Trophoblast cell (in vitro differentiated cells and primary cell): ENCODE measurements at places on chromosomes 7 and 10.

GRCh38 chr7:3955751-3956696 lies 655.0 kb downstream of the SDK1 start:
- no peaks in the 10 kb centered on the region for H3K27me3 ChIP-seq
- peaks cover 4% of the 10 kb centered on the region for H3K4me1 ChIP-seq
- DNase-seq, result no peak
- no peak overlapping the region for H3K4me3 ChIP-seq

GRCh38 chr10:86141896-86142295 lies 224.7 kb downstream of the GRID1 start:
- H3K27ac ChIP-seq, result no peak overlapping the region
- H3K36me3 ChIP-seq, result no peaks in the 10 kb centered on the region
- H3K4me1 ChIP-seq, result no peaks in the 10 kb centered on the region
- no peak overlapping the region for H3K4me3 ChIP-seq
- no peak for DNase-seq

DNA sequence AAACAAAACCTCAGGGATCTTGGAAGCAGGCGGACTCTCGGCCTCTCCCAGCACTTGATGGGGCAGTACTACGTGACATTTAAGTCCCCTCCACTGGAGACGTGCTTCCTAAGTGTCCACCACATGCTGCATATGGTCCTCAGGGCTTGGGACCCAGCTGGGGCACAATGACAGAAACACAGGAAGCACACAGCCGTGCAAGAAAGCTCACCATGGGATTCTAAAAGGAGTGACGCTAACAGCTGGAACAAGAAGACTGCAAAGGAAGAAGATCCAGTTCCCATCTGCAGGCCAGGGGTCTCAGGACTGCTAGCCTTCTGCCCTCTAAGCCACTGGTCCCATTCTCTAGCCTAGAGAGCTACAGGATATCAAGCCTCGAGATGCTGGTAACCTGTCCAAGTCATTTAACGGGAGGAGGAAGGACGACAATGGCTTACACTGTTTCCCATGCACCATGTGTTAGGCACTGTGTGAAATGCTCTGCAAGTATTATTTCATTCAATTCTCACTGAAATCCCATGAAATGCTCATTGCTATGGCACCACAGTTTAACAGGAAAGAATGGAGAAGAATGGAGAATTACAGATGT lies 61.1 kb downstream of the KCNMA1 start:
- no peaks in the 10 kb centered on the region for H3K27me3 ChIP-seq
- peaks cover 2% of the 10 kb centered on the region for H3K4me1 ChIP-seq
- no peak overlapping the region for H3K27ac ChIP-seq
- DNase-seq, result no peak
- peaks cover 5% of the 10 kb centered on the region for H3K36me3 ChIP-seq
- no peak overlapping the region for H3K4me3 ChIP-seq

DNA sequence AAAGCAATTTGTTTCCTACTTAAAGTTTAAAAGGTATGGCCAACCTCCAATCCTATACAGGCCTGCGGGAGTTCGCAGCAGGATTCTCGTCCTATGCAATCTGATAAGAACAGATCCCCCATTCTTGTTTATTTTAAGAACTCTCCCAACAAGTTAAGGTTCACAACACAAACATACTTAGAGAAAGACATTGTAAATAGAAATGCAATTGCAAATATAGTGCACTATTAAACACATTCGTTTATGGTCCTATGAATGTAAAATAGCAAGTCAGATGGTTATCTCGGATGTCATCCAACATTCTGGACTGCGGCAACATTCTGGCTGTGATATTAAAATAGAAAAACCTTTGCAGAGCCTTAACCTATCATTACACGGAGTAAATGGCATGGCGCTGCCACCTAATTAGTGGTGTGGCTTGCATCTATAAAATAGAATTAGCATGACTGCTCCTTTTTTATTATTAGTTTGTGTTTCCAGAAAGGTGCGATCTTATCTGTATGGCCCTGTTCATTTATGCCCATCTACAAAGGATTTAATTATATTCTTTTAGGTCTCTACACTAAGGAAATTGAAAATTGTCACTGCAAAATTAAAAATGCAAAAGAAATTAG lies 37.0 kb downstream of the BEND7 start:
- no peaks in the 10 kb centered on the region for H3K4me1 ChIP-seq
- H3K4me3 ChIP-seq, result no peak overlapping the region

- no peaks in the 10 kb centered on the region for H3K4me1 ChIP-seq
- no peaks in the 10 kb centered on the region for H3K27me3 ChIP-seq
- no peak overlapping the region for H3K4me3 ChIP-seq
- H3K36me3 ChIP-seq, result no peaks in the 10 kb centered on the region
- DNase-seq, result no peak
Measured at GRCh38 chr10:63008491-63008890, 124.6 kb upstream of the NRBF2 start.

GRCh38 chr7:84194484-84195271 lies at the start of gene SEMA3A:
TSS of gene SEMA3A (minus strand) at chr7:84194789. CDS start at chr7:84194586, 203 bp downstream.
- H3K36me3 ChIP-seq, result no peaks in the 10 kb centered on the region
- no peaks in the 10 kb centered on the region for H3K4me1 ChIP-seq
- peak; percentile 50 for DNase-seq

- H3K36me3 ChIP-seq, result no peaks in the 10 kb centered on the region
- H3K27me3 ChIP-seq, result no peaks in the 10 kb centered on the region
- H3K4me1 ChIP-seq, result no peaks in the 10 kb centered on the region
- no peak overlapping the region for H3K27ac ChIP-seq
Measured at GRCh38 chr10:86163522-86164173, 202.9 kb downstream of the GRID1 start.
